Pancreas (tissue), 10 donors: ENCODE measurements at places on chromosomes 3 and 15.

DNA sequence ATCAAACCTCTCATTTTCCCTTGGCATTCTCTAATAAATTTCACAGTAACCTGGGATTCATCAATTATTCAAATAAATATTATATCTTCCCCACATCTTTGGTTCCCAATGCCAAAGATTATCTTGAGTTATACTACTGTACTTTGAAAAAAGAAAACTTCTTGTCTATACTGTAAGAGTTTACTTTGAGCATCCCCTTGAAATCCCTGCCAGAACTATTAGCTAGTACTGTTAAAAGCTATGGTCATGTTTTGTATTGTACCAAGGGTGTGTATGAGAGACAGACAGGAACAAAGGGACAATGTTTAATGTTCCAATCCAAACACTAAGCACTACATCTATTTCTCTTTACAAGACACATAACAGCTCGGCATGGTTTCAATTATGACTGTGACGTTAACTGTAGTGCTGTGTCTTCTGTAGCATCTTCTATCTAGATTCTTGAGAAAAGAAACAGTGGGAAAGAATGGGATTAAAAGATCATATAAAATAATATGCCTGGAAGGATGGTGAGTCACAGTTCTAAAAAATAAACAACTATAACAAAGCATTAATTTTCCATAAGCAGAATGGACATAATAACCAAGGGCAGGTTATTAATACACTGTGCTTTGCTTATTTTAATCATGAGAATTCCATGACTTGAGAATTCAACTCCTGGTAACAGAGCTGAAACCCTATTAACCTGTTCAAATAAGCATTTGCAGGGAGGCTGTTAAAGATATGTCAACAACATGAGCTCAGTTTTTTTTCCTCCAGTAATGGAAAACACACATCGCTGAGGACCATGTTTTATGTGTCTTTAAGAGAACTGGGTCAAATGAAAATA is 71.1 kb downstream of the ALDH1A2 start:
- no peaks in the 10 kb centered on the region for H3K4me1 ChIP-seq
- DNase-seq = no peak
- no peak overlapping the region for H3K27ac ChIP-seq
- no peak overlapping the region for H3K4me3 ChIP-seq
- H3K36me3 ChIP-seq = no peaks in the 10 kb centered on the region
- no peaks in the 10 kb centered on the region for H3K27me3 ChIP-seq

- no peaks in the 10 kb centered on the region for H3K27me3 ChIP-seq
- no peak overlapping the region for H3K4me3 ChIP-seq
- H3K4me1 ChIP-seq = no peaks in the 10 kb centered on the region
- no peaks in the 10 kb centered on the region for H3K36me3 ChIP-seq
Measured at GRCh38 chr3:104735691-104736090, 631.0 kb upstream of the ALCAM start.

DNA sequence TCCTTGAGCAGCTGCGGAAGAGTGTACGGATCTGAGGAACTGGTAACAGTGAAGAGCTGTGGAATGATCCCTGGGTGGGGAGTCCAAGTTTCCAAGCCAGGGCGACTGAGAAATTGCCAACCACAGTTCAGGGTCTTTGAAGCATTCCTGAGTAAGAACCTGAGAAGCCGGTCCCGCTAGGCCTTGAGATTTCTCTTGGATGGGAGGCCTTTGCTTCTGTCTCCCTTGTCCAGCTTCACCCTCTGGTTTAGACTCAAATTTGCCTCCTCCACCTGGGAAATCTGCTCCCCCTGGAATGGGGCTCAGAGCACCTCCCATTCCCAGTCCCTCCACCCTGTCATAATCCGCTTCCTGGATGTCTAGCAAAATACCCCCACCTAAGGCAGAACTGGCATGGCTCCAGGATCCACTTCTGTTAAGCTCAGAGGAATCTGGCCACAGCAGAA is 127.7 kb upstream of the DLG1 start:
- H3K4me1 ChIP-seq = no peaks in the 10 kb centered on the region
- DNase-seq = no peak
- no peaks in the 10 kb centered on the region for H3K27me3 ChIP-seq

- no peak for DNase-seq
- no peaks in the 10 kb centered on the region for H3K27me3 ChIP-seq
- H3K36me3 ChIP-seq = no peaks in the 10 kb centered on the region
- H3K4me1 ChIP-seq = no peaks in the 10 kb centered on the region
Measured at GRCh38 chr3:195438371-195438770, 4.4 kb downstream of the ACAP2 start.

GRCh38 chr15:37034392-37034791 is 66.0 kb downstream of the MEIS2 start:
- H3K27ac ChIP-seq = no peak overlapping the region
- no peak overlapping the region for H3K4me3 ChIP-seq
- DNase-seq = no peak
- no peaks in the 10 kb centered on the region for H3K4me1 ChIP-seq
- H3K36me3 ChIP-seq = no peaks in the 10 kb centered on the region

DNA sequence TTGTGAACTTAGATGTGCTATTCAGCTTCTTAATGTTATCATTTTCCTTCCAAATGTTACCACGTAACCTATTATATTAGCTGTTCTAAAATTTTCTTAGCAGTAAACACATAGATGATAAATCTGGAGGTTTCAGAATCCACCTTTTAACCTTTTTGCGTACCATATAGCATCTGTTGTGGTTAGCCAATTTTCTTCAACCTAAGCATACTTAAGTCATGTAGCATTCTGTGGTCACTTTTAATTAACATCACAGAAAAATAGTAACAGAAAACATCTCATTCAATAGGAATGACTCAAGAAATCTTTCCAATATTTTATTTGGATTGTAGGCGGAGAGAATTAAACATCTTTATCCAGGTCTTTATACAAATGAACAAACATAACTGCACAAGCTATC is 1465.3 kb upstream of the GBE1 start:
- no peaks in the 10 kb centered on the region for H3K27me3 ChIP-seq
- no peak for DNase-seq
- H3K36me3 ChIP-seq = no peaks in the 10 kb centered on the region
- H3K4me3 ChIP-seq = no peak overlapping the region

DNA sequence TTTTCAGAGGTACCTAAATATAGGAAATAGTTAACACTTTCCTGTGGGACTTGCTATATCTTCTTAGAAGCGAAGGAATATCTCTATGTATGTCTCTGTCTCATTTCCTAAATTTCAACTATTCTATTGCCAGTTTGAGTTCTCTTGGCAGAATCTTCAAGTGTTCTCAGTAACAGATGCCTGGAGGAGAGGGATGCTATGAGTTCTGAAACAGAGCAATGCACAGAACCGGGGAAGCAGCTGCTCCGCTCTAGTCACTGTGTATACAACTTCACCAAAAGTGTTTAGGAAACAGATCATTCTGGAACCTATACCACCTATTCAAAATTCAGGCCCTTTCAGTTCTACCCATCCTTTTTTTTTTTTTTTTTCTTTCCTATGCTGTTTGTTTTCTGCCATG is 144.6 kb downstream of the RORA start:
- DNase-seq = no peak
- H3K27ac ChIP-seq = no peak overlapping the region
- H3K27me3 ChIP-seq = no peaks in the 10 kb centered on the region
- no peak overlapping the region for H3K4me3 ChIP-seq
- H3K36me3 ChIP-seq = no peaks in the 10 kb centered on the region
- H3K4me1 ChIP-seq = no peaks in the 10 kb centered on the region

- no peak overlapping the region for H3K27ac ChIP-seq
- H3K27me3 ChIP-seq = no peaks in the 10 kb centered on the region
- DNase-seq = no peak
- peaks cover 6% of the 10 kb centered on the region for H3K4me1 ChIP-seq
Measured at GRCh38 chr3:141383555-141384129, 15.3 kb downstream of the ZBTB38 start.

GRCh38 chr3:148604270-148605085 is 93.2 kb upstream of the AGTR1 start:
- H3K36me3 ChIP-seq = no peaks in the 10 kb centered on the region
- no peak overlapping the region for H3K27ac ChIP-seq
- DNase-seq = no peak
- no peak overlapping the region for H3K4me3 ChIP-seq

DNA sequence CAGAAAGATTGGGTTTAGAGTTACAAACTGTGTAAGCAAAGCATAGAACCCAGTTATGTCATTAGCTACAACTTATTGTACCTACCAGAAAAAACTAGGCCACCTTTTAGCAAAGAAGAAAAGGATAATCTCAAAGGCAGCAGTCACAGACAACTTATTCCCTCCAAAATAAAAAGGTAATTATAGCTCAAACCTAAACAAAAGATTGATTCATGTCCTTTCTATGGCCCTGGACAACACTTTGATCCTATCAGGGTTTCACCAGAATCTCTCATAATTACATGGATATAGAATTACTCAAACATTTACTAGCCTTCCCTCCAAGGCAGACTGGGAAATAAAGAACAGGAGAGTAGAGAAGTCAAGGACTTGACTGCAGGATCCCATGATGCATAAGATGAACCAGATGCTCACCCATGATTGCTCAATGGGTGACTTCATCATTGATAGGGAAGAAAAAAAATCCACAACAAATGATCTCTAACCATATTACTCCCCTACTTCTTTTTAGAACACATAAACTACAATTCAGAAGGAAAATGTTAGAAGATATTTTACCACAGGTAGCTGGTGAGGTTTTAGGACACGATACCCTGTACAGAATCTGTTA is 17.4 kb downstream of the DET1 start:
- no peaks in the 10 kb centered on the region for H3K27me3 ChIP-seq
- H3K36me3 ChIP-seq = peaks cover 15% of the 10 kb centered on the region
- H3K4me1 ChIP-seq = no peaks in the 10 kb centered on the region
- H3K4me3 ChIP-seq = no peak overlapping the region

GRCh38 chr3:68706096-68706495 is 226.3 kb downstream of the TAFA4 start:
- H3K4me1 ChIP-seq = no peaks in the 10 kb centered on the region
- H3K27me3 ChIP-seq = no peaks in the 10 kb centered on the region
- no peak overlapping the region for H3K27ac ChIP-seq
- H3K4me3 ChIP-seq = no peak overlapping the region
- no peaks in the 10 kb centered on the region for H3K36me3 ChIP-seq

DNA sequence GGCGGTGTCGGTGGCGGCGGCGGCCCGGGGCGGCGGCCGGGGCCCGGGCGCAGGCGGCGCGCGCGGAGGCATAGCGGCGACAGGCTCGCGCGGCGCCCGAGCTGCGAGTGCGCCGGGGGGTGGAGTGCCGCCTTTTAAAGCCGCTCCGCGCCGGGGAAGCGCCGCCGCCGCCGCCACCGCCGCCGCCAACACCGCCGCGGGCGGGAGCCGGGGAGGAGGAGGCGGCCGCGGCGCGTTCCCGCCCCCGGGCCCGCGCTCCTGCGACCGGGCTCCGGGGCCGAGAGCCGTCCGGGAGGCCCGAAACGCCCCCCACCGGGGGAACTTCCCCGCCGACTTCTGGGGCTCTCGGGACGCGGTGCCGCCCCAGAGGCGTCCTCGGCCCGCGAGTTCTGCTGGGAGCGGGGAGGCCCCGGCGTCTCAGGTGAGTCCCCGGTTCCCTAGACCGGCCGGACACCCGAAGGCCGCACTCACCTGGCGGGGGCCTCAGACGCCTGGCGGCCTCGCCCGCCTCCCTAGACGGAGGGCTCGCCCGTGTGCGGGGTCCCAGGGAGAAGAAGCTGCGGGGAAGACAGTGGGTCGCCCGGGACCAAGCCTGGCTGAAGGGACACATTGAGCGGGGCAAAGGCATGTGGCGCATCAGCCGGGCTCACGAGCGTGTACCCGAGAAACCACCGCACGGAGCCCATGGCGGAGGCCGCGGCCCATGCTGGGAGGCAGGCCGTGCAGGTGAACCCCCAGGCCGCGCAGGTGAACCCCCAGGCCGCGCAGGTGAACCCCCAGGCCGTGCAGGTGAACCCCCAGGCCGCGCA is at the start of gene PCSK6:
Gene PCSK6, minus strand, starts transcription at position 109 of the 809 bp plus-strand sequence. Its CDS starts 37 bp downstream, at position 72.
- peak within 1 kb of the TSS; percentile 40 for H3K4me3 ChIP-seq
- H3K4me1 ChIP-seq = no peaks in the 10 kb centered on the region

DNA sequence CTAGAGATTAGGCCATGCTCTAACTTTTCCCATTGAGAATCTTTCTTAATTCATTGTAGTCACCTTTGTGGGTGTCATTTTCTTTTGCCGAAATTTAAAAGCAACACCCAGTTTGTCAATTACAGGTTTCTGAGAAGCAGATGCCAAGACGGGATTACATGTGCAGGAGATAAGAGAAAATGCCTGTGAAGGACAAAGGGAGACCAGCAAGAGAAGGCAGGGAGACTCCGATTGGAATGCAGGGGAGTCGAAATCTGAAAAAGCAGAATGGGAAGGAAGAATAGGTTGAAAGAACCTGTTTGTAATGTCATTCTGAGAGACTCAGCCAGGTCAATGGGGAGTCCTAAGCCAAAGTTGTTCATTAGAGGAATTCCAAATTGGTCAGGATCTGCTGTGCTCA is 3.6 kb upstream of the DPH6 start:
- H3K4me1 ChIP-seq = peaks cover 5% of the 10 kb centered on the region
- H3K27me3 ChIP-seq = no peaks in the 10 kb centered on the region
- H3K36me3 ChIP-seq = no peaks in the 10 kb centered on the region
- H3K27ac ChIP-seq = no peak overlapping the region

DNA sequence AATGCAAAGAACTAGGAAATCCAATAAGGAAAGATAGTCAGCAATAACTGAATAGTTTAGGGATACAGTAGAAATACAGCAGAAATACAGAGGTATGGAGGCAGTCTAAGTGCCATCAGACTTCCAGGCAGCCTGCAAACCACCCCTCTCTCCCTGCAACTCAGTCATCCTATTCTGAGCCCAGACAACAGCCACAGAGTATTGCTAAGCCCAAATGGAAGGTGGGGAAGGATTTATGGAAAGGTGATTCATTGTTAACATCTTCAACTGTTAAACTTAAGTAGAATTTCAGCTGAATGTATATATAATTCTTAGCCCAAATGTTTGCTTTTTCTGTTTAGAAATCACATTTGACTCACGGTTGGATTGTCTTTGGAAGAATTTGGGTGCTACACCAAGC is 300.4 kb downstream of the RBMS3 start:
- H3K27ac ChIP-seq = no peak overlapping the region
- no peak overlapping the region for H3K4me3 ChIP-seq
- no peaks in the 10 kb centered on the region for H3K4me1 ChIP-seq
- H3K36me3 ChIP-seq = no peaks in the 10 kb centered on the region

- no peak overlapping the region for H3K4me3 ChIP-seq
- no peaks in the 10 kb centered on the region for H3K27me3 ChIP-seq
- no peak for DNase-seq
- peaks cover 20% of the 10 kb centered on the region for H3K36me3 ChIP-seq
- H3K27ac ChIP-seq = no peak overlapping the region
Measured at GRCh38 chr15:41047474-41047873, 68.6 kb downstream of the INO80 start.

DNA sequence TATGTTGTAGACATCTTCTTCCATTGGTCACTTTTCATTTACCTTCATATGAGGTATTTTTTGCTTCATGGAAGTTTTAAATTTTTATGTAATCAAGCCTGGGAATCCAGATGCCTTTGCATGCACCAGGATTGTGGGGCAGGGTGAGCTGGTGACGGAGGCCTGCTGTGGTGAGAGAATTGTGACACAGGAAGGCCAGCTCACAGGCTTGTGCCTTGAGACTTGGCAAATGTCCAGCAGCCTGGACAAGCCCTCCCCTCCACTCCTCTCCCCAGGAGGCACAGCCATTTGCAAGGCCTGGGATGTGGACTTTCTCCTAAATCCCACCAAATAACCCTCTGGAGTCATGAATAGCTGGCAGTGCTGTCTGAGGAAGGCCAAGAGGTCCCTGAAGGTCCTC is 67.4 kb downstream of the RHCG start:
- no peaks in the 10 kb centered on the region for H3K36me3 ChIP-seq
- peaks cover 6% of the 10 kb centered on the region for H3K4me1 ChIP-seq
- no peak overlapping the region for H3K4me3 ChIP-seq
- no peaks in the 10 kb centered on the region for H3K27me3 ChIP-seq

- H3K4me3 ChIP-seq = no peak overlapping the region
- H3K4me1 ChIP-seq = no peaks in the 10 kb centered on the region
- no peaks in the 10 kb centered on the region for H3K36me3 ChIP-seq
- no peaks in the 10 kb centered on the region for H3K27me3 ChIP-seq
- no peak for DNase-seq
Measured at GRCh38 chr3:79661896-79662295, 105.9 kb downstream of the ROBO1 start.
